ENCODE measurements at places on chromosomes 6 and 20.

DNA sequence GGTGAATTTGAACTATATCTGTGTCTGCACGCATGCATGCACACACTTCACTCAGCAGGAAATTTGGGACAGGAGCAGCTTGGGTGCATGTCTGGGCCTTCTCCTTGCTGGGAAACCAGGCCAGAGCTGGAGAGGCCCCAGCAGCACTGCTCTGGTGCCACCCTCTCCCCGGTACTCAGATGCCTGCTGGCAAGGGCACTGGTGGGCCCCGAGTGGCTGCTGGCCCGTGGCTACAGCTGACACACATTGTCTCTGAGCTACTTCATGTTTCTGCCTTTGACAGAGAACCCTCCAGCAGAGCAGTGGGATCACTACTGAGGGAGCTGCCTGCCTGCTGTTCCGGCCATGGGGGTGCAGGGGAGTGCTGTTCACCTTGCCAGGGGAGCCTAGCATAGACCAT is 37.5 kb downstream of the DLGAP4 start:
- no peak for DNase-seq

DNA sequence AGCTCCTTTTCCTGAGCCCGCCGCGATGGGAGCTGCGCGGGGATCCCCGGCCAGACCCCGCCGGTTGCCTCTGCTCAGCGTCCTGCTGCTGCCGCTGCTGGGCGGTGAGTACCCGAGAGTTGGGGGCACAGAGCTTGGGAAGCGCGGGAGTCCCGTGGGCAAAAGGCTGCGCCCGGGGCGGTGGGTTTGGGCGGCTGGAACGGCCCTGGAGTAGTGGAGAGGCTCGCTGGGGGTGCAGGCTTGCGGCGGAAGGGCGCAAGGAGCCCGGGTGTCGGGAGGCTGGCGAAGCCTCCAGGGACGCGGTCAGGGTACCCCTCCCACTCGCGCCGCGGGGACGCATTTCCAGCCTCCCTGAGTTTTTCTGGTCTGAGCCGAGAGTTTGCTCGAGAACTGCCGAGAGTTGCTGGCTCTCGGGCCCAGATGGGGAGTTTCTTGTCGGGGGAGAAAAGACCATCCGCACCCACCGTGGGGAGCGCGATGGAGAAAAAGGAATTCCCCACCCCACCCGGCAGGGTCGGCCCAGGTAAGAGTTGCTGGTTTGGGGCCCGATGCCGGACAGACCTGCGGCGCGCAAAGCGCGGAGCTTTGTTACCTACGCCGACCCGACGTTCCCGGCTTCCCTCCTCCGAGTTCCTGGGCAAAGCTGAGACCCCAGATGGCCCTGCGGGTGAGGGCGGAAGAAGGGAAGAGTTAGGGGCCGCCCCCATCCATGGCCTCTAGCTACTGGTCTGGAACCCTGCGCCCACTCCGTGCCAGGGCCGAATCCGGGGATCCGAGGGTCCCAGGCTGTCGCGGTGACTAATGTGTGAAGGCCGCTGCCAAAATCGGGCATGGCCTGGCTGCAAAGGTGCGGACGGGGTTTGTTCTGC is 584 bp downstream of the PTK7 start:
- DNase-seq: peak; percentile 7

DNA sequence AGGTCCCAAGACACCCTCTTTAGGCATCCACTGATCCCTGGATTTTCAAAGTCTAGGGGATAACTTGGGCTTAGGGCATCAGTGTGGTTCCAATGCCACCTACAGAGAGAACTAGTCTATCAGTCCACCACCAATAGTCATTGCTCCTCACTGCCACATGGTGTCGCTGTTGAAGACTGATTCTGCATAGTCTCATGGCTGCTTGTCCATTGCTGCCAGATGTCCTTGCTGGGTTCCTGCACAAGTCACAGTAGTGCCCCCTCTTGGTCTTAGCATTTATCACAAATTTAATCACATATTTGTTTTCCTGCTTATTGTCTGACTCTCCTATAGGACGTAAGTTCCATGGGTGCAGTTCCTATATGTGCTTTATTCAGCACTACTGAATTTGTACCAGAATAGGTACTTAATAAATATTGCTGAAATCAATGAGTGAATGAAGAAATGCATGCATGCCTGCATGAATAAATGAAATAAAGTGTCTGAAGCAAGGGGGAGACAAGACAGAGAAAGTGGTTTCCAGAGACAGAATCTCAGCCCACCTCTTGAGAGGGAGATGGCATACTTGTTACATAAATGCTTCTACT is 45.9 kb upstream of the RALY start:
- DNase-seq: peak; percentile 42

DNA sequence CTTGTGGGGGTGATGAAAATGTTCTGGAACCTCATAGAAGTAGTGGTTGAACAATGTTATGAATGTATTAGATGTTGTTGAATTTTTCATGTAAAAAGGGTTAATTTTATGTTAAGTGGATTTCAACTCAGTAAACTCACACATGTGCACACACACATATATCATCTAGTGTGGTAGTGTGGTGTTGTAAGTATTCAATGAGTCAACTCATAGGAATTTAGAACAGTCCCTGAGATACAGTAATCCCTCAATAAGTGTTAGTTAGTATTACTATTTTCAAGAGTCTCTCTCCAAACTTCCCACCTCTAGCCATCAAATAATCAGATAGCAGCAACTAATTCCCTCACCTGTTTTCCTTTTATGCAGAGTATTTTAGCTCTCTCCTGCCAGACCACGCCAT is 563.1 kb upstream of the JARID2 start:
- DNase-seq: no peak

GRCh38 chr20:1802385-1803060 is 92.7 kb upstream of the SIRPA start:
- no peak for DNase-seq

DNA sequence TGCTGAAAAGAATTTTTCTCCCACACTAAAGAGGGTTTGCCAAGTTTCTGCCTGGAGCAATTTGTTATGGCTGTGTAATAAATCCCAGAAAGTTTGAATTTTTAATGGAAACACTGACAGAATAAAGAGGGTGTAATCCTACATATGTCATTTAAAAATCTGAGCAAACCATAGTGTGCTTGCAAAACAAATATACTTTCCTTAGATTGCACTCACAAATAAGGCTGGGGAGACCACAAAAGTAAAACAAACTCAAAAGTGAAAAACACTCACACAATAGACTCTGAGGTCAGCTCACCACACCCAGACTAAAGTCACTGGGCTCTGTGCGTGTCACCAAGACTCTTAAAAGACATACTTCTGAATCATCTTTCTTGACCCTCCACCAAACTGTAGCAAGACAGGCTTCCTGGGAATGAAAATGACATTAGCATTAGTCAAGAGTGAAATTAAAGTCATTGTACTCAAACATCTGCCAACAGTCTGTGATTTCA is 4.8 kb upstream of the ATXN1 start:
- DNase-seq: no peak

DNA sequence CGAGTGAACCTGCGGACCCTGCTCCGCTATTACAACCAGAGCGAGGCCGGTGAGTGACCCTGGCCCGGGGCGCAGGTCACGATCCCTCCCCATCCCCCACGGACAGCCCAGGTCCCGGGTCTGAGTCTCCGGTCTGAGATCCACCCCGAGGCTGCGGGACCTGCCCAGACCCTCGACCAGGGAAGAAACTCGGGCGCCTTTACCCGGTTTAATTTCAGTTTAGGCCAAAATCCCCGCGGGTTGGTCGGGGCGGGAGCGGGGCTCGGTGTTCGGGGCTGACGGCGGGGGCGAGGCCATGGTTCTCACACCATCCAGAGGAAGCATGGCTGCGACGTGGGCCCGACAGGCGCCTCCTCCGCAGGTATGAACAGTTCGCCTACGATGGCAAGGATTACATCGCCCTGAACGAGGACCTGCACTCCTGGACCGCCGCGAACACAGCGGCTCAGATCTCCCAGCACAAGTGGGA is 46.9 kb upstream of the TRIM26 start:
- no peak for DNase-seq

Data from NCI-H1694 (cell line).